ENCODE measurements at places on chromosomes 2 and 18.

GRCh38 chr18:13619505-13620205 is 106.7 kb downstream of the FAM210A start:
- no peak for DNase-seq
- H3K27me3 ChIP-seq = no peaks in the 10 kb centered on the region
- no peaks in the 10 kb centered on the region for H3K4me1 ChIP-seq
- no peak overlapping the region for H3K27ac ChIP-seq
- H3K4me3 ChIP-seq = no peak overlapping the region

- H3K4me1 ChIP-seq = no peaks in the 10 kb centered on the region
- H3K27ac ChIP-seq = no peak overlapping the region
- H3K4me3 ChIP-seq = no peak overlapping the region
- H3K27me3 ChIP-seq = no peaks in the 10 kb centered on the region
- no peak for DNase-seq
- no peaks in the 10 kb centered on the region for H3K36me3 ChIP-seq
Measured at GRCh38 chr18:74996055-74996454, 212.9 kb downstream of the PTGR3 start.

DNA sequence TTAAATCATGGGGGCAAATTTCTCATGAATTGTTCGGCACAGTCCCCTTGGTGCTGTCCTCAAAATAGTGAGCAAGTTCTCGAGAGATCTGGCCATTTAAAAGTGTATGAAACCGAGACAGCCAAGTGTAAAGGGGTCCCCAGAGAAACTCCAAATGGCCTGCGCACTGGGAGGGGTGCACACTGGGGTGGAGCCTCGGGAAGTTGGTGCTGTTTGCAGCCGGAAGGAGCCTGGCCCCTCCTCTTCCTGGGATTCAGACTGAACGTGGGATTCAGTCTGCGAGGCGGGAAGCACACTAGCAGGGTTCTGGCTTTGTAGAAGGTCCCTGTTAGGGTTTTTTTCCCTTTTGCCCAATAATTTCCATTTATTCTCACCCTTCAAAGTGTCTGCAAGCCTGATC is 48.8 kb downstream of the RABL2A start:
- no peak for DNase-seq
- H3K4me1 ChIP-seq = no peaks in the 10 kb centered on the region
- no peaks in the 10 kb centered on the region for H3K27me3 ChIP-seq
- H3K27ac ChIP-seq = no peak overlapping the region

DNA sequence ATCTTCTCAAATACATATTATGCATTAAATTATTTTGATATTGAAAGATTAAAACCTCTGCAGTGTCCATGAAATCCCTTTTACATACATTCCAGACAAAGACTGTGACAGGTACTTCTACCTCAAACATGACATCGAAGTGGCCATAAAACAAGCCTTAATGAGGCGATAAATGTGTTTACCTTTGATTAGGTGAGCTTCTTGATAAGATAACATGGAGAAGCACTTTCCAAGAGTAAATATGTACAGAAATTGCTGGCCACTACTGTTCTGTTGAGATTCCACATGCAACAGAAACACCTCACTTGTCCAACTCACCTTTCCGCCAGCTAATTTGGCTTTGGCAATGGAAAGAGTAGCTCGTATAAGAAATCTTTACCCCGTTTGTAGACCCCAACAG is 55.2 kb downstream of the ZEB2 start:
- H3K27ac ChIP-seq = no peak overlapping the region
- peaks cover 86% of the 10 kb centered on the region for H3K27me3 ChIP-seq
- H3K4me1 ChIP-seq = no peaks in the 10 kb centered on the region
- H3K36me3 ChIP-seq = no peaks in the 10 kb centered on the region
- peak; percentile 16 for DNase-seq
- H3K4me3 ChIP-seq = no peak overlapping the region

DNA sequence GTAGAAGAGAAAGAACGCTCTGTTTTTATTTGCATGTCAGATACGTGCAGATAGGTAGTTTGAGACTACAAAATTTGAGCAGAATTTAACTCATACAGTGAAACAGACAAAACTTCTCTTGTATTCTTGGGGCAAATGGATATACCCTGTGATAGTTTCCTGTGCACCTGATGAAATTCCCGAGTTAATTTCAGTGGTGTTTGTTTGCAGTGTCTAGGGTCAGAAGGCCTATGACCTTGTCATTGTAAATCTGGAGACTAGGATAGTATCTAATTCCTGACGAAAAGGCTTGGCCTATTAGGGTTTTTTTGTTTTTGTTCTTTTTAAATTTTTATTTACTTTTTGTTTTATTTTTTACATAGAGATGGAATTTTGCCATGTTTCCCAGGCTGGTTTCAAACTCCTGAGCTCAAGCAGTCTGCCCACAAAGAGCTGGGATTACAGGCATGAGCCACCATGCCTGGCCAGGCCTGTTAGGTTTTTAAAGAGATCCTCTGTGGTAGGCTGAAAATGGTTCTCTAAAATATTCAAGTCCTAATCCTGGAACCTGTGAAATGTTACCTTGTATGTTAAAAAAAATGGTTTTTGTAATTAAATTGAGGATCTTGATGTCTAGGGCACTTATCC is 17.6 kb downstream of the LCLAT1 start:
- H3K4me1 ChIP-seq = no peaks in the 10 kb centered on the region
- DNase-seq = no peak
- H3K36me3 ChIP-seq = no peaks in the 10 kb centered on the region
- no peak overlapping the region for H3K27ac ChIP-seq

GRCh38 chr2:230640540-230641011 is 72.1 kb upstream of the CAB39 start:
- DNase-seq = no peak
- no peaks in the 10 kb centered on the region for H3K27me3 ChIP-seq
- H3K27ac ChIP-seq = no peak overlapping the region
- no peaks in the 10 kb centered on the region for H3K36me3 ChIP-seq
- no peak overlapping the region for H3K4me3 ChIP-seq

DNA sequence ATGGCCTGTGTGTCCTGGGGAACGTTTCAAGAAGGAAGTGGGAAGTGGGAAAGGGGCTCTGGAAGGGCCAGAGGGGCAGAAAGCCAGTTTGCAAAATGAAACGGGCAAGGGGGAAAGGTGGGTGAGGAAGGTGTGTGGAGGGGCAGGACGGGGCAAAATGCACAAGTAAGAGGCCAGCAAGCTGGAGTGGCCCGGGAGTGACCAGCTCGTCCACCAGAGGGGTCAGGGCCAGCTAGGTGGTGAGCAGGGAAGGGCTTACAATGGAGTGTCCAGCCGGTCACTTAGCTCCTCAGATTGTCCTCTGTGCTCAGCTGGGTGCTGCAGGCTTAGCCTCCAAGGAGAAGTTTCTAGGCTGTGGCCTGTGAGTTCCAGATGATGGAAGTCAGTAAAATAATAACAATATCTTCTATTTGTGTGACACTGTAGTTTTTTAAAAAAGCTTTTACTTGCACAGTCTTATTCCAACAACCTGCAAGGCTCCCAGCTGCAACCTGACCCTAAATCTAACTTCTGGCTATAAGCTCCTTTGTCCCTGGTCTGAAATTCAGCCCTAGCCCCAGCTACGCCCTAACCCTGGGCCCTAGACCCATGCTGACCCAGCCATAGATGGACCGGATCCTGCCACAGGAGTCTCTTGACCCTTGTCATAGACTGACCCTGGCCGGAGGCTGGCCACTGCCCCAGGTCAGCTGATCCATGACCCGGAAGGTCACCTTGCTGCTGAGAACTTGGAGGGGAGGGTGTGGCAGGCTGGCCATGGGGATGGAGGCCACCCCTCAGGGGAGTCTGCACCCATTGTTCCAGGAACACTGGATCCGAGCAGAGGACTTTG is 29.2 kb downstream of the MYO7B start:
- H3K27ac ChIP-seq = no peak overlapping the region
- H3K4me1 ChIP-seq = no peaks in the 10 kb centered on the region
- no peaks in the 10 kb centered on the region for H3K36me3 ChIP-seq
- no peak overlapping the region for H3K4me3 ChIP-seq

DNA sequence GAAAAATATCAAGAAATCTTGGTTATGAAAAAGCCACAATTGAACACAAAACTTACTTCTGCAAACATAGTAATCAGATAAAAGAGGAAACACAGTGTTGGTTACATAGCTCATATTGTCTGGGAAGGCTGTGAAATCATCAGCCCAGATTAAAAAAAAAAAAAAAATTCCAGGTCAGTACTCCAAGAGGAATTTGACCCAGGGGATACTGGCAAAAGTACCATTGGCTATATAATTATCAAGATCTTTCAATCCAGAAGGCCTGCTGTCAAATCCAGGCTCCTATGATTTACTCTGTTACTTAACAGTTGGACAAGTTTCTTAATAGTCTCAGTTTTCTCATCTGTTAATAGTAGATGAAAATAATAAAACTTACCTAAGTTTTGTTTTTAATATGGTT is 12.9 kb upstream of the IKZF2 start:
- H3K4me1 ChIP-seq = peaks cover 4% of the 10 kb centered on the region
- H3K27ac ChIP-seq = no peak overlapping the region
- no peaks in the 10 kb centered on the region for H3K36me3 ChIP-seq
- H3K27me3 ChIP-seq = no peaks in the 10 kb centered on the region
- no peak for DNase-seq

GRCh38 chr2:72083751-72084583 is 63.7 kb downstream of the CYP26B1 start:
- H3K27me3 ChIP-seq = peaks cover 9% of the 10 kb centered on the region
- no peak for DNase-seq
- no peaks in the 10 kb centered on the region for H3K36me3 ChIP-seq

GRCh38 chr2:142484111-142484510 is 353.3 kb upstream of the LRP1B start:
- H3K27ac ChIP-seq = no peak overlapping the region
- no peak for DNase-seq
- H3K27me3 ChIP-seq = no peaks in the 10 kb centered on the region
- H3K36me3 ChIP-seq = no peaks in the 10 kb centered on the region

DNA sequence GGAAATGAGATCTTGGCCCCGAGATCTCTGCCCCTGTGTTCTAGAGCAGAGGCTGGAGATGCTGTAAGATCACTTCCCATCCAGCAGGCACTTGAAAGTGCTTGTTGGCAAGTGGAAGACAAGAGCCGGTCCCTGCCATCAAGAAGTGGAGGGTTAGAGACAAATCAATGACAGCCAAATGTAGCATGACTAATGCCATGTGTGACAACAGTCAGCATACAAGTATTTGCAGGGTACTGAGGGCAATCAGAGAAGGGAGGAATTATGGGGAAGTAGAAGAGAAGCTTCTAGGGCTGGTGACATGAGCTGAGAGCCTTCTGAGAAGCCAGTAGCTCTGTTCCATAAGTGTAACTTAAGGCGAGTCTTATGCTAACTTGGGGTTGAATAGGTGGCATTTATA is 58.6 kb downstream of the TMEM17 start:
- H3K27ac ChIP-seq = no peak overlapping the region
- H3K36me3 ChIP-seq = no peaks in the 10 kb centered on the region
- DNase-seq = no peak
- H3K4me1 ChIP-seq = no peaks in the 10 kb centered on the region

DNA sequence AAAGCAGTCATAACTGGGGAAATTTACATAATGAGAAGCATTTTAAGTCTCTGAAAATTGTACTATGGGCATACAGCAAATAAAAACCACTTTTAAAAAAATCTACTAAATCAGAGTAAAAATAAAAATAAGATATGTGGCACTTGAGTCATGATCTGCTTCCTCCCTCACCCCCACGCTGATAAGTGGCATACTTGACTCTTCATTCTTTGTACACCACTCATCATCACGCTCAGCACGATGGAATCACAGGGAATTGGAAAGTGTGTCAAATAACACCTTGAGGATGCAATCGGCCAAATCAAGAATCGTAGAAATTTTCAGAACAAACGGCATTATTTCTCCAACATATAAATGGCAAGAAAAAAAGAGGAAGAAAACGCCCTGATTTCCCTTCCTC is 41.1 kb upstream of the REG3G start:
- H3K36me3 ChIP-seq = no peaks in the 10 kb centered on the region
- H3K27me3 ChIP-seq = no peaks in the 10 kb centered on the region
- H3K4me1 ChIP-seq = no peaks in the 10 kb centered on the region
- no peak overlapping the region for H3K4me3 ChIP-seq
- no peak for DNase-seq
- no peak overlapping the region for H3K27ac ChIP-seq

DNA sequence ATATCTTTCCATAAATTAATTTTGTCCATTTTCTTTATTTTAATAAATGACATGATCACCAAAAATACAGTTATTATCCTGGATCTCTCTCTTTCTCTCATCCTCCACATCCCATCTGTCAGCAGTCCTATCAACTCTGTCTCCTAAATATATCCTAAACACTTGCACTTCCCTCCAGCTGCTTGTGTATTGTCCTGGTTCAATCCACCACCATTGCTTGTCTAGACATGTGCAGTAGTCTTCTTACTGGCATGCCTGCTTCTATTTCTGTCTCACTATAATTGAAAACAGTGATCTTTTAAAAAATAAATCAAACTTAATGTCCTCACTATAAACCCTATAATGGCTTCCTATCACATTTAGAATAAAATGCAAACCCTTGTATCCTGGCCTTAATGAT is 2168.6 kb upstream of the PIK3C3 start:
- no peak for DNase-seq
- no peaks in the 10 kb centered on the region for H3K4me1 ChIP-seq
- no peaks in the 10 kb centered on the region for H3K36me3 ChIP-seq
- no peaks in the 10 kb centered on the region for H3K27me3 ChIP-seq
- H3K4me3 ChIP-seq = no peak overlapping the region

- no peak overlapping the region for H3K27ac ChIP-seq
- no peaks in the 10 kb centered on the region for H3K4me1 ChIP-seq
- no peaks in the 10 kb centered on the region for H3K36me3 ChIP-seq
Measured at GRCh38 chr2:80655265-80655664, 350.7 kb upstream of the LRRTM1 start.

GRCh38 chr2:198214114-198214596 is 409.8 kb downstream of the PLCL1 start:
- no peaks in the 10 kb centered on the region for H3K4me1 ChIP-seq
- no peak overlapping the region for H3K4me3 ChIP-seq
- DNase-seq = no peak
- no peaks in the 10 kb centered on the region for H3K27me3 ChIP-seq
- no peak overlapping the region for H3K27ac ChIP-seq

GRCh38 chr2:132588576-132588975 is 81.4 kb downstream of the LYPD1 start:
- H3K27ac ChIP-seq = peak overlapping the region; percentile 81
- H3K36me3 ChIP-seq = no peaks in the 10 kb centered on the region
- H3K27me3 ChIP-seq = no peaks in the 10 kb centered on the region
- DNase-seq = peak; percentile 65
- peaks cover 8% of the 10 kb centered on the region for H3K4me1 ChIP-seq

- no peaks in the 10 kb centered on the region for H3K4me1 ChIP-seq
- no peak for DNase-seq
- no peaks in the 10 kb centered on the region for H3K36me3 ChIP-seq
- H3K27ac ChIP-seq = no peak overlapping the region
- no peak overlapping the region for H3K4me3 ChIP-seq
Measured at GRCh38 chr2:68741238-68741637, 6.6 kb downstream of the ARHGAP25 start.

DNA sequence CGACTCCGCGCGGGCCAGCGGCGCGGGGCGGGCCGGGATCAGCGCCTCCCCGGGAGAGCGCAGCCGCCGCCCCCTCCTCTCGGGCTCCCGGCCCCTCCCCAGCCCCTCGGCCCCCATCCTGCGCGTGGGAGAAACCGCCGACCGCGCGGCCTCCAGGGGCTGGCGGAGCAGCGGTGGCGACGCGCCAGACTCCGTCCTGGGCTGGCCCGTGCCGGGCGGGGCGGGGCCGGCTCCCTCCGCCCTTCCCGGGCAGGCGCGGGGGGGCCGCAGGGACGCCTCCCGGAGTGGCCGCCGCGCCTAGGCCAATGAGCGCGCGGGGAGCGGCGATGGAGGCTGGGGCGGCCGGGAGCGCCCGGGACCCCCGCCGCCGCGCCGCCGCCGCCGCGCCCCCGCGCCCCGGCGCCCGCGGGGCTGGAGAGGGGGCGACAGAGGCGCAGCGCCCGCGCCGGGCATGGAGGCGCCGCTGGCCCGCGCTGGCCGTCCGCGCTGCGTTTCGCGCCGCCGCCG is 49.1 kb downstream of the KCNIP3 start:
- peak; percentile 64 for DNase-seq
- no peaks in the 10 kb centered on the region for H3K36me3 ChIP-seq
- H3K4me1 ChIP-seq = no peaks in the 10 kb centered on the region
- peak overlapping the region; percentile 90 for H3K4me3 ChIP-seq

Measured in hepatocyte (in vitro differentiated cells).